Stimulated activated CD4-positive, alpha-beta T cell treated with anti-CD3 and anti-CD28 coated beads, Interleukin-1b, Interleukin-23, amount 100 ng/mL, for 24 hours (primary cell): ENCODE measurements at places on chromosomes 11 and 22.

DNA sequence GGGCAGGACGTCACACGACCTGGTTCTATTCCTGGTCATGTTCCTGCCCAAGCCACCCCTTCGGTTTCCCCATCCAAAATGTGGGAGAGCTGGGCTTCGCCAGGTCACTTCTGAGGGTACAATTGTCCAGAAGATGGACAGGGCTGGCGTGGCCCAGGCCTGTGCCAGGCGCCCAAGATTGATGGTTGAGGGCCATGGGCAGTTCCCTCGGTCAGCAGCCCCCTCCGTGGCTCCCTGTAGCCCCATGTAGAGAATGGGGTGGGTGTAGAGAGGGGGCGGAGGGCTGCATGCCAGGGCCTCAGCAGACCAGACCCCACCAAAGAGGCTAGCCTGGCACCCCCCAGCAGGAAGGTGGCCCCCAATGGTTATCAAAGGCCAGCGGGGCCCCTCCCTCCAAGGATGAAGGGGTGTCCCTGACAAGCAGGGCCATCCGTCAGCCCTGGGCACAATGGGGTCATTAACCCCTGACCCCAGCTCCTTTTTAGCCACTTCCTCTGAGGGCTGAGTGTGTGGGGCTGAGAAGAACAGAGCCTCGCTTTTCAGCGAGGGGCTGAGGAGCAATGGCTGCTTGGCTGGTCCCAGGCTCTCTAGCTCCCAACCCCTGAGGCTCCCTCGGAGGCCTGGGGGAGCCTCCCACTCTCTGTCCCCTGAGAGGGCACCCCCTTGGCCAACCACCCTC, 11.0 kb upstream of the PICK1 start:
- DNase-seq = no peak

DNA sequence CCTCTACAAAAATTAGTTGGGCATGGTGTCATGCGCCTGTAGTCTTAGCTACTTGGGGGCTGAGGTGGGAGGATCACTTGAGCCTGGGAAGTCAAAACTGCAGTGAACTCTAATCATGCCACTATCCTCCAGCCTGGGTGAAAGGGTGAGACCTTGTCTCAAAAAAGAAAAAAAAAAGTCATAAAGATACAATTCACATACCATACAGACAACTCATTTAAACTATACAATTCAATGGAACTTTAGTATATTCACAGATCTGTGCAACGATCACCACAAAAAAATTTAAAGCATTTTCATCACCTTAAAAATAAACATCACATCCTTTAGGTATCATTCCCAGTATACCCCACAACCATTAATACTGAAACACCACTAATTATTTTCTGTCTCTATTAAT, 201.2 kb downstream of the PGR start:
- no peak for DNase-seq

GRCh38 chr11:118804094-118804493, 13.1 kb upstream of the DDX6 start:
- DNase-seq = no peak

- no peak for DNase-seq
Observed at GRCh38 chr22:30294066-30294465, 4.8 kb upstream of the CASTOR1 start.

DNA sequence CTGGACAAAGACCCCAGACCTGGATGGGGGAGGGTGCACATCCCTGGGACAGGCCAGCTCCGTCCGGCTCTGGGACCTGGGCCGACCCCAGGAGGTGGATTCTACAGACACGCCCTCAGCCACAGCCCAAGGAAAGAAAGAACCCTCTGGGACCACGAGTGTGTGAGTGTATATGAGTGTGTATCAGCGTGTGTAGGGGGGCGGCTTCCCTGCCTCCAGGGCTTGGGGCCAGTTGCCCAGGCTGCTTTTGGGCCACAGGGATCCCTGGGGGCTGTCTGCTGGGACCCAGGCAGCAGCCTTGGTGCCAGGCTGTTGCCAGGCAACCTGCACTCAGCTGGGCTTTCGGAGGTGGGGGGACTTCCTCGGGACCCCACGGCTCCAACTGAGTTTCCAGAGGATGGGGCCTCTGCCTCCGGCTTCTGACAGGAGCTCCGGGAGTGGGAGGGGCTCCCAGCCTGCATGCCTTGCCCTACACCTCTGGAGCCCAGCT, 8.9 kb downstream of the DUSP8 start:
- no peak for DNase-seq

DNA sequence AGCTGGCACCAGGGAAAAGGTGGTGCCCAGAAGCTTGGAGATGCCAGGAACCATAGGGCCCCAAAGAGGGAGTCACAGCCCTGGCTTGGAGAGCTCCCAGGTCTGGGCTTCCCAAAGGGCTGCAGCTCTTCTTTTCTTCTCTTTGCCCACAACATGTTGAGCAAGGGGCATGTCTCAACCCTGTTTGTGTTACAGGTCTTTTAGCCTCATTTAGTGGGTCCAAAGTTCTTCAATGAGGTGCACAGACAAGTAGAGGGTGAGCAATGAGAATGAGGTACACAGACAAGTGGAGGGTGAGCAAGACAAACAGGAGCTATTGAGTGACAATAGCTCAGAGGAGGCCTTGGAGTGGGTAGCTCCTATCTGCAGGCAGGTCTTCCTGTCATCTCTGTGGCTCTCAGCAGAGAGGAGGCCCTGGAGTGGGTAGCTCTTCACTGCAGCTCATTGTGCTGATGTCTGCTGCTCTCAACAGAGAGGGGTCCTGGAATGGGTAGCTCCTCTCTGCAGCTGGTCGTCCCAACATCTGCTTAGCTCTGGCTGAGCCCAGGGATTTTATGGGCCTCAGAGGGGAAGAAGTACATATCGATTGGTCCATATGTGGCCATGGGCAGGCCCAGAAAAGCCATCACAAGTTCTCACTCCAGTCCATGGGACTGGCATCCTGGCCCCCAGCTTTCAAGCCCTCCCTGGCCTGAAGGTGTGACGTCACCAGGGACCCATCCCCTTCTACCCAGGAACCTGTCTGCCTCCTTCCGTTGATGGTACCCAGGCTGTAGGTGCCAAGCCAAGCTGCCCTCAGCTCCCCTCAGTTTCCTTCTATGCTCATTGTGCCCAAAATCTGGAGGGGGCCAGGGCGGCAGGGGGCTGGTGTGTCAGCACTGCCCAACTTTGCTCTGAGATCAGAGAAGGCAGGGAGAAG, 34.9 kb downstream of the WBP2NL start:
- DNase-seq = no peak

DNA sequence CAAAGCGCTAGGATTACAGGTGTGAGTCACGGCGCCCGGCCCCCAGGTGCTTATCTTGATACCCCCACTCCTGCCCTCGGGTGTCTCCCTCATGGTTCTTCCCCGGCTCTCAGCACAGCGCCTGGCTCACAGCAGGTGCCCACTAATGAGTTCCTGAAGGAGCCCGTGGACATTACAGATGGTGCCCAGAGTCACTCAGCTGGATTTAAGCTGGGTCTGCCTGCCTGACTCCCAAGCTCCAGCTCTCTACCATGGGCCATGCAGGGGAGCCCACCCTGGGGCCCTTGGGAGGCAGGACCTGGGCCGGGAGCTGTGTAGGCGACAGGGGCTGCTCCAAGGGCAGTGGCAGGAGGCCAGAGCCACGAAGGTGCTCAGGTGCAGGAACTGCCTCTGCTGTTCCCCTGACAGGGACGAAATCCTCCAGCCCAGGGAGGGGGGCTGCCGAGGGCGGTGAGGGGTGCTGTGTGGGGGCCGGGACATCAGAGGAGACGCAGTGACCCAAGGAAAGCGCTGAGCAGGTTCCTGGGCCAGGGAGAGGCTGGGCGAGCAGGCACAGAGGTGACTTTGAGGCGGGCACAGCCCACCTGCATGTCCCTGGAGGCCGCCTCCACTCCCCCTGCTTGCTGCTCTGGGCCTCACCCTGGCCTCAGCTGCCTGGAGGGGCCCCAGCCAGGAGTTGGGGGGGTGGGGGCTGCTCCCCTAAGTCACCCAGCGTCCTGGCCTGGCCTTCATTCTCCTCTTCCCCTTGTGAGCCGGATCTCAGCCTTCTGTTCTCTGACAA, 14.6 kb upstream of the FLRT1 start:
- no peak for DNase-seq

GRCh38 chr22:38760477-38761201, 4.8 kb upstream of the SUN2 start:
- no peak for DNase-seq
